ENCODE measurements at places on chromosomes 11 and 22.

DNA sequence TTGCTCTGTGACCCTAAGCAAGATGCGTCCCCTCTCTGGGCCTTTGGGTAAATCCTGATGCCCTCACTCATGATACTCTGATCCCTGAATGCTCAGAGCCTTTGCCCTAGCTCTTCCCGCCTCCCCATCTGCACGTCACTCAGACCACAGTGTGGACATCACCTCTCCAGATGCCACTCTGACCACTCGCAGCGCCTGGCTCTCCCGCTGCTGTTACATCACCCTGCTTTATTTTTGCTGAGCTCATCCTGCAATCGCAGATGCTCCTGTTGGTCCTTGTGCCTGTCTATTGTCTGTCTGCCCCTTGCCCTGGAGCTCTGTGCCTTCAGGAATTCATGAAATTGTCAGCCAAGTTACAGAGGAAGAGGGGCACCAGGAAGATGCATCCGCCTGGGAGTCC, 5.5 kb downstream of the OSM start:
- no peak for DNase-seq

- DNase-seq, result no peak
These were observed 438.1 kb downstream of the NTM start for GRCh38 chr11:131808470-131808869.

DNA sequence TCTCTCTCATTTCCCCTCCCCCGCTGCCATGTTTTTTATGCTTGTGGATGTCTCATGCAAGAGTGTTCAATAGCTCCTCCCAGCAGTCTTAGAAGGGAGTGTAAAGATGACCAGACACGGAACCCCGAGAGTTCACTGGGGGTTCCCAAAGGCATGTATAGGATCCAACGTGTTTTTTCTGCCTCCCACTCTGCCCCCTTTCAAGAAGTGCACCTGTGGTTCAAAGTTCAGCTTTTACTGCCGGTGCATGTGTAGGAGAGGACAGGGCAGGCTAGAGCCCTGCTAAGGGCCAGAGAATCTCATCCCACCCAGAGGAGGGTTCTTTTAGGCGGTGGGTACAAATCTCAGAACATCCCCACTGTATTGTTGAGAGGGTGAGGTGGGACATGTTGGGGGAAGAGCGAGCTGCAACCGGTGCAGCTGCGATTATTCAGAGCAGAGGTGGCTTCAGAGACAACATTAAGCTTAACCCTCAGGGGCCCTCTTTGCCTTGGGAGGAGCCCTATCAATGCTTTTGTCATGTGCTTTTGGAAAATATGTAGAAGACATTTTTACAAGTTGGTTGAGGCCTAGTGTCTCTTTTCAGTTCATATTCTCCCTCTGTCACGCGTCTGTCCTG, 14.5 kb downstream of the MIF start:
- DNase-seq, result no peak

- no peak for DNase-seq
These were observed 196.1 kb upstream of the B3GAT1 start for GRCh38 chr11:134607963-134608750.

GRCh38 chr11:2980168-2980840, 11.8 kb downstream of the NAP1L4 start:
- no peak for DNase-seq

- DNase-seq, result no peak
These were observed 13.0 kb downstream of the MRPL21 start for GRCh38 chr11:68890490-68891231.
